ENCODE measurements at places on chromosomes 3 and 15. TPM values are rescaled to one million over a fixed set of nuclear protein-coding genes. Genes with fewer than 3 reads are reported as not detected.

DNA sequence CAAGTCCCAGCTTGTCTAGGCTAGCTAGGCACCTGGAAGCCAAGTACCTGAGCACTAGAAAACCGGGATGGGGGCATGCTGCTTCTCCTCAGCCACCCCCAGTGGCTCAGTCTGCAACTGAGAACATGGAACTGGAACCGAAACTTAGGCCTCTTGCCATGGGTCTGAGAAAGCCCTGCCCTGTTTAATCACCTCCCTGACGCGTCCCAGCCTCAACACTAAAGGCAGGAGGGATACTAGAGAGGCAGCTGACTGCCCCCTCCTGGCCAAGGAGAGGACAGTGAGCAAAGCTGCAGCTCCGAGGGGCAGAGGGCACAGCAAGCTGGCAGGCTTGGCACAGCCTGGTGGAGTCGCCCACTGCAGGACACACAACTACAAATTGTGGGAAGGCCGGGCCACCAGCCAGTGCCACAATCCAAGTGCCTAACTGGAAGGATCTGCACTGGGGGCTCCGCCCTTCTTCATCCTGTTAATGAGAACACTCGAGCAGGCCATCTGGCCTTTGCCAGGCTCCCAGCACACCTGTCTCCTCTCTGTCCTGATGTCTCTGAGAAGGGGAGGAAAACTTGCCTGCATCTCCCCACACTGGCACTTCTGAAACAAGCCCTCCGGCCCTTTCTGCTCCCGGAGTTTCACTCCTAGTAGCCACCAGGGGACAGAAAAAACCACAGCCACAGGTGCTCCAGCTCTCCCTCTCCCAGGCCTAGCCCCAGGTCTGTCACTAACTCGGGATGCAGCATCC, 53.7 kb downstream of the BDH1 start:
- peak; percentile 26 for DNase-seq

DNA sequence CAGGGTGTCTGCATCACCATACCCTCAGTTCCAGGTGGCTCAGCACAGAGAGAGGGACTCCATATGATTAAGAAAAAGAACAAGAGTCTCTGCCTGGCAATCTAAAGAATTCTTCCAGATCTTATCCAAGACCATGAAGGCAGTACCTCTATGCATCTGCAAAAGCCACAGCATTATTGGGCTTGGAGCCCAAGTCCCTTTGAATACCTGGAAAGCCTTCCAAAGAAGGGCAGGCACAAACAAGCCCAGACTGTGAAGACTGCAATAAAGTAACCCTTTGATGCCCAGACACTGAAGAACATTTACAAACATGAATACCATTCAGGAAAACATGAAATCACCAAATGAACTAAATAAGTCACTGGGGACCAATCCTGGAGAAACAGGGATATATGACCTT, 60.9 kb upstream of the DIPK2A start:
- no peak for DNase-seq

- peak; percentile 1 for DNase-seq
These were observed 39.8 kb downstream of the BLM start for GRCh38 chr15:90756916-90757315.

GRCh38 chr15:70703096-70703878, 60.1 kb downstream of the UACA start:
- DNase-seq = no peak

- DNase-seq = no peak
These were observed 58.9 kb downstream of the ZNF621 start for GRCh38 chr3:40583691-40584090.

- DNase-seq = no peak
These were observed 18.2 kb upstream of the FNDC3B start for GRCh38 chr3:172021164-172021563.

GRCh38 chr3:195440379-195440778, 2.4 kb downstream of the ACAP2 start:
- DNase-seq = no peak

DNA sequence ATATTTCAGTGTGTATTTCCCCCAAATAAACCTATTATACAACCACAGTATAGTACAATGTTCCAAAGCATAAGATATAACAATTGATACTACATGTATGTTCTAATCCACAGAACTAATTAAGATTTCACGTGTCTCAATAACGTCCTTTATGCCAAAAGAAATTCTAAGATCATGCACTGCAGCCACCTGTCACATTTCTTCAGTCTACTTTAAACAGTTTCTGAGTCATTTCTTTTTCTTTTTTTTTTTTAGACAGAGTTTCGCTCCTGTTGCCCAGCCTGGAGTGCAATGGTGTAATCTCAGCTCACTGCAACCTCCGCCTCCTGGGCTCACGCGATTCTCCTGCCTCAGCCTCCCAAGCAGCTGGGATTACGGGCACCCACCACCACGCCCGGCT, 190.2 kb downstream of the STAG1 start:
- no peak for DNase-seq

- no peak for DNase-seq
These were observed 172.1 kb downstream of the TBC1D2B start for GRCh38 chr15:77905301-77905920.

DNA sequence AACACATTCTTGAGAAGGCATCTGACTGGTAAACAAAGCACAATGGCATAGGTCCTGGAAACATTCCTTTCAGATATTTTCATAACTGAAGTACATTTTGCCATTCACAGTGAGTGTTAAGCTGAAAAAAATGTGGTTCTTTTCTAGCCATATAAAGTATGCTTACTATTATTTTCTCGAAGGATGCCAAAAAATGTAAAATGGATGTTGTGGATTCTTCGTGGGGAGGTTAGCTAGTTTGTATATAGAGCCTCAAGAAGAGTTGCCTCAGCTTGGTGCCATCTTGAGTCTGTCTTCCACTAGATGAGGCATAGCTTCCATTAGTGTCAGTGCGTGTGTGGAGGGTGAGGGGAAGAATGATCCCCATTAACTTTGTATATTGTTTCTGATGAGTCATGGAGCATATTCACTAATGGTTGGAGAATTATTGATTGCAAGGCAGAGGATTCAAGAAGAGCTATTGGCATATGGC, 4.1 kb downstream of the MBNL1 start:
- peak; percentile 94 for DNase-seq

- DNase-seq = no peak
These were observed 2.8 kb downstream of the FURIN start for GRCh38 chr15:90871139-90871715.

DNA sequence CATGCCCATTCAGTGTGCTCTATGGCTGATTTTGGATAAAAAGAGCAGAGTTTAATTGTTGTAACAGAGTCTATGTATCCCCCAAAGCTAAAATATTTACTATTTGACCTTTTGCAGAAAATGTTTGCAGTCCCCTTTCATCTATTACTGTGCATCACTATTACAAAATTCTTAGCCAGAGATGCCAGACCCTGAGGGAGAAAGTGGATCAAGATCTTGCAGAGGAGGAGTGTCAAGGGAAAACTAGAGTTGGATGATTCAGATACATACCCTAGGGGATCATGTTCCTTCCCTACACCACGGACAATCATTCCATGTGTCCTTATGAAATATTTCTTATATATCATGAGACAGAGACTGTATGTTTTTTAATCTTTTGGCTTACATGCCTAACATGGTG, 68.6 kb upstream of the TPRG1 start:
- DNase-seq = no peak

GRCh38 chr15:70778258-70779076, 15.1 kb upstream of the UACA start:
- peak; percentile 94 for DNase-seq

DNA sequence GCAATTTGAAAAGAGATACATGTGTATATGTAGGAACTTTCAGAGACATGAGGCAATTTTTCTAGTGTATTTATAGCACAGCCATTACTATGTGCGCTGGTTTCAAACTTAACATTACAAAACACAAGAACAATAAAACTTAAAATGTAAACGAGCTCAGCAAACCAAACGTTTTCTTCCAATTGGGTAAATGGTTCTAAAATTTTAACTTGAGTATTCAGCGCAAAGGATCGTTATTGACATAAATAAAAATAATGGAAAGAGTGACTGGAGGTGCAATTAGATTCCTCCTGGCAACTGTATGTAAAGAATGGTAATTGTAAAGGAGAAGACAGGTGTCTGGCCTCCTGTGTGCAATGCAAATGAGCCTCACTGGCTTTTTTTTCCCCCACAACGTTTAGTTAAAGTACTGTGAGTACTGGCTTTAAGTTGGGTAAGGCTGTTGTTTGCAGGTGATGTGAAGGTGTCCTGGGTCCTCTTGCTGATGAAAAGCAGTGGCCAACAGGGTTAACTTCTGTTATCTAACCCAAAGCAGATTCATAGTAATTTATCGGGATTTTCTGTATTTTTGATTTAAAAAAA, 14.1 kb upstream of the GADL1 start:
- no peak for DNase-seq

DNA sequence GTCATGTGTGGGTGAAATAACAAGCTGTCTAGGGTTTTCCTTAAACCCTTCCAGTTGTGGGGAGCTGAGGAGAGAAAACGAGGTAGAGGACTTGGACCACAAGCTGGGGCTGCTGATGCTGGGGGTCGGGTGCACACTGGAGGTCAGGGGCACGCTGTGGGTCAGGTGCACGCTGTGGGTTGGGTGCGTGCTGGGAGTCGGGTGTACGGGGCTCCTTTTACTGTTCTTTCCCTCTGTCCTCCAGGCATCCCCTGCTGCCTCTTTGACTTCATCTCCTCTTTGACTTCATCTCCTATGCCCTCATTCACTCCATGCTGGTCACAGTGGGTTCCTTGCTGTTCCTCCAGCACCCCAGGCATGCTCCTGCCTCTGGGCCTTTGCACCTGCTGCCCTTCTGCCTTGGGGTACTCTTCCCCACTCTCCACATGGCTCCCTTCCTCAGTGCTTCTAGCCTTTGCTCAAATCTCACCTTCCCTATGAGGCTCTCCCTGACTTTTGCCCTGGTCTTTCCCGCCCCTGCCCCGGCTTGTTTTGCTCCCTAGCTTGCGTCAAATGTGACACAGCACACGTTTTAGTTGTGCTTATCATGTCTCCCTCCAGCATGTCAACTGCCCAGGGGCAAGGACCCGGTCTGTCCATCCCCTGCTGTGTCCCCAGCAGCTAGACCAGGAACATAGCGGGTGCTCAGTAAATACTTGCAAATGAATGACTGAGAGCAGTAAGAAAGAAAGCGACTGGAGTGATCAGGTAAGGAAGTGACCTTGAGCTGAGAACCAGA, 45.4 kb downstream of the WNT7A start:
- DNase-seq = no peak

- DNase-seq = peak; percentile 23
These were observed 81.7 kb downstream of the CEP63 start for GRCh38 chr3:134567605-134568004.

- no peak for DNase-seq
These were observed 17.7 kb upstream of the CCR9 start for GRCh38 chr3:45868650-45869049.

PLD1 gene
- 2.6 TPM for polyA plus RNA-seq

TM4SF18 gene
- not detected for polyA plus RNA-seq

HYAL1 gene
- 0.32 TPM for polyA plus RNA-seq

PLOD2 gene
- 84.0 TPM for polyA plus RNA-seq

ACAD9 gene
- polyA plus RNA-seq = 41.3 TPM

CYP8B1 gene
- polyA plus RNA-seq = not detected

MAP6D1 gene
- polyA plus RNA-seq = 5.2 TPM

BCHE gene
- 1.5 TPM for polyA plus RNA-seq

TMCO5A gene
- not detected for polyA plus RNA-seq

NTRK3 gene
- 0.01 TPM for polyA plus RNA-seq

DLL4 gene
- 3.6 TPM for polyA plus RNA-seq

UBA7 gene
- polyA plus RNA-seq = 57.8 TPM

TCTA gene
- 46.6 TPM for polyA plus RNA-seq

AADAC gene
- polyA plus RNA-seq = not detected

Data from IMR-90 (cell line).